ENCODE measurements at places on chromosomes 6 and 20. TPM values are rescaled to one million over a fixed set of nuclear protein-coding genes. Genes with fewer than 3 reads are reported as not detected.
A peak's percentile ranks its signal among the peaks of the same experiment; 100 is the strongest.

DNA sequence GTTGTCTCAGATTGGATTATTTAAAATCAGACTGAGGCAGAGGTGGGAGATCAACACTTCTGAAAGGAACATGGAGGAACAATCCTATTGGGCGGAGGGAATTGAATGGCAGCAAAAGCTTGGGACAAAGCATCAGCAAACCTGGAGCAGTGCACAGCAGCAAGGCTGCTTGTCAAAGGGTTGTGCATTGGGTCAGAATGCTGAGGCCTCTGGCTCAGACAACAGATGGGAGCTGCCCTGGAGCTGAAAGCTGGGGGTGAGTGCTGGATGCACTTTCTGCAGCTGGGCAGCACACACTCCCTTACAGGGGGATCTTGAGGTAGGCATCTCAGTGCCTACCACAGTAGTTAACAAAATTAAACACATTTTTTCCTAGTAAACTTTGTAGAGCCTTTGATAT is 634.4 kb upstream of the MMS22L start:
- no peak for DNase-seq

GRCh38 chr6:46983007-46983411 is 59.1 kb downstream of the ADGRF1 start:
- no peak for DNase-seq

GRCh38 chr6:7543789-7544424 is 2.4 kb downstream of the DSP start:
- DNase-seq = no peak

DNA sequence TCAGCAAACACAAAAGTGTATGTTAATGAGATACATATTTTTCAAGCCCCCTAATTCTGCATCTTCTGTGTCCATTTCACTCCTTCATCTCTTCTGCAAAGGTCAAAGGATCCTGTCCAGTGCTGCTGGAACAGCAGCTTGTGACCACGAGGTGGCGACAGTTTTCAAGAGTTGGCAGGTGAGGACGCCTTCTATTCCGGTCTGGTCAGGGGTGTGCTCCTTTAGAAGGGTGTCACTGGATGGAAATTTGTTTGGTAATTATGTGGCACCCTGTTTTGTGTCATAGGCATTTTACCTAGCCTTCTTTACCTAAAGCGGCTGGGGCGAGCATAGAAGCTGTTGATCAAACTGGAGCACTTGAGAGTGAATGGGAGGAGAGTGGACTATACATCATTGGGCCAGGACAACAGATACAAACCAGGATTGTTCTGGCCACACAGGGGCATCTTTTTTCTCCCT is 32.9 kb upstream of the ERVFRD-1 start:
- DNase-seq = peak; percentile 51

DNA sequence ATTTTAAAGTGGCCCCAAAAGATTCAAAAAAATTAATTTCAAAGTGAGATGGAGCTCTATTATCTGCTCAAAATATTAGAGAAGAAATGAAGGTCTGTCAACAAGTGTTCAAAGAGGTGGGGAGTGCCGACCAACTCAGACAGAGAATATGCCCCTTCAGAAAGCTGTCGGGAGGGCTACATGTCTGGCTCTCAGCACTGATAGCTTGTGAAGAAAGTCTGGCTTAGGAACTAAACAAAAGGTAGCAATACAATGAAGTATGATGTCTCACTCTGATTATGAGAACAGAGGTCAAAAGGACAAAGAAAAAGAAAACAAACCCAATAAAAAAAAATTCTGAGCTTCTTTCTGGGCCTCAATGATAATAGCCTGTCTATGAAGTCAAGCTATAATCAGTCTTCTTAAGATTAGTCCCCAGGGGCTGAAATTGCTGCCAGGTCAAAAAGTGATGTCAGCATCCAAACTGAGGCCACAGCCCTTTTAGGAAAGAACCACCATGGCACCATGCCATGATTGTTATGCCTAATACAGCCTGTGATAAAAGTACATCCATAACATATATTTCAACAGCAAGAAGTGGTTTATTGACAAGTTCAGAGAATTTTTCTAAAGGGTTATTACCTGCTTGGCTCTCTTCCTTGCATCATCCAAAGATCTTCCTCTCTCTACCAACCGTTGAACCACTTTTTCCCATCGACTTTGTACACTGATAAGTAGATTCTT is 150.9 kb downstream of the DST start:
- no peak for DNase-seq

GRCh38 chr6:156889469-156889868 is 112.3 kb downstream of the ARID1B start:
- DNase-seq = no peak

- DNase-seq = no peak
These were observed 43.6 kb downstream of the FBXL4 start for GRCh38 chr6:98904096-98904495.

DNA sequence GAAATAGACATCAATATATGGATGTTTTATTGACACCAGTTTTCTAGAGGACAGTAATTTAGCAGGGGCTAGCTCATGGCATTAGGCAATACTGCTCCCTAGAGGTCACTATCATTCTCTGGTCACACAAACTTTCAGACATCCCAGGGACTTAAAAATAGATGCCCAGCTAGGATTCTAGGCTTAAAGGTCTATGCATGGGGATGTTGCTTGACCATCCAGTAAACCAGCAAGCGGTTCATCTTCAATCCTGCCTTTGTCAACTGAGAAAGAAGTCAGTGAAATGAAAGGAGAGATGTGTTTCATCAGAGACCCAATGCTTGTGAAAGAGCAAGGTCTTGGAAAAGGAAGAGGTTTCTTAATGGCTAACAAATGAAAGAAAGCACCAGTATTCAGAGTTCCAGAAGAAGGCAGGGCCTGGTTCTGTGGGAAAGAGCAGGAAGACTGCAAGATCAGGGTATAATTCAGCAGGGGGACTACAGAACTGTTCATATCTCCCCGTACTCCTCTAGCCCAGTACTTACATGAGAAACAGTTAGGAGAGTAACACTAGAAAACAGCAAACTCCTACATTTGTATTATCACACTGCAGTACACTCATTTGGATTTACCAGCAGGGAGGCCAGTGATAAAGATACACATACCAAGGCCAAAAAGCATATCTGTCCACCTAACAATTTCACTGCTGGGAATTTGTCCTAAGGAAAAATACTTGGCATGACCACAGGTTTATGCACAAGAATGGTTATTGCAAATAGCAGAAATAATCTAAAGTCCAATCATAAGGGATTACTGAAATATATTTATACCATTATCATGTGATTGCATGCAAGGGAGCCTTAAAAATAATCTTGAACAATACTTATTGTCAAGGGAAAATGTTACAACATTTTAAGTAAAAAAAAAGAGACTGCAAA is 151.4 kb upstream of the LAMA2 start:
- no peak for DNase-seq

DNA sequence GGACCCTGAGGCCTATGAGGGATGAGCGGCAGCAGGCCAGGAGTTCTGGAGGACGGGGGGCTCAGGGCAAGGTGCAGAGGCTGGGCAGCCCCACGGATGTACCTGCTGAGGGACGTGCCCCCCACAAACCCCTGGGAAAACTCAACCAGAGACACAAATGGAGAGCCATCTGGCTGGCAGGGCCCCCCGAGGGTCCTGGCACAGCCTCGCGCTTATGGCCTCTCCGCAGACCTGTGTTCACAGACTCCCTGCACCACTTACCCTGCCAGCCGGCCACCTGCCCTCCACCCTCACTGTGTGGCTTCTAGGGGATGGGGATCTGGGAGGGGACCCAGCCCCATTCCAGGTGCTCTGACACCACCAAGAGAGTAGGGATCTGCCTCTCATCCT is 3.4 kb upstream of the ZBTB46 start:
- DNase-seq = no peak

- DNase-seq = no peak
These were observed 34.1 kb upstream of the ESR1 start for GRCh38 chr6:151773382-151773781.

The SLC22A3 gene
- total RNA-seq = not detected

The AKIRIN2 gene
- total RNA-seq = 197 TPM

The PDSS2 gene
- 15.2 TPM for total RNA-seq

The PDE10A gene
- total RNA-seq = not detected

The HS3ST5 gene
- total RNA-seq = not detected

Data from naive thymus-derived CD4-positive, alpha-beta T cell (primary cell).